ENCODE measurements at places on chromosomes 4 and X.
A peak's percentile ranks its signal among the peaks of the same experiment; 100 is the strongest.

GRCh38 chr4:171846232-171846631 lies 33.0 kb downstream of the GALNTL6 start:
- DNase-seq = no peak

DNA sequence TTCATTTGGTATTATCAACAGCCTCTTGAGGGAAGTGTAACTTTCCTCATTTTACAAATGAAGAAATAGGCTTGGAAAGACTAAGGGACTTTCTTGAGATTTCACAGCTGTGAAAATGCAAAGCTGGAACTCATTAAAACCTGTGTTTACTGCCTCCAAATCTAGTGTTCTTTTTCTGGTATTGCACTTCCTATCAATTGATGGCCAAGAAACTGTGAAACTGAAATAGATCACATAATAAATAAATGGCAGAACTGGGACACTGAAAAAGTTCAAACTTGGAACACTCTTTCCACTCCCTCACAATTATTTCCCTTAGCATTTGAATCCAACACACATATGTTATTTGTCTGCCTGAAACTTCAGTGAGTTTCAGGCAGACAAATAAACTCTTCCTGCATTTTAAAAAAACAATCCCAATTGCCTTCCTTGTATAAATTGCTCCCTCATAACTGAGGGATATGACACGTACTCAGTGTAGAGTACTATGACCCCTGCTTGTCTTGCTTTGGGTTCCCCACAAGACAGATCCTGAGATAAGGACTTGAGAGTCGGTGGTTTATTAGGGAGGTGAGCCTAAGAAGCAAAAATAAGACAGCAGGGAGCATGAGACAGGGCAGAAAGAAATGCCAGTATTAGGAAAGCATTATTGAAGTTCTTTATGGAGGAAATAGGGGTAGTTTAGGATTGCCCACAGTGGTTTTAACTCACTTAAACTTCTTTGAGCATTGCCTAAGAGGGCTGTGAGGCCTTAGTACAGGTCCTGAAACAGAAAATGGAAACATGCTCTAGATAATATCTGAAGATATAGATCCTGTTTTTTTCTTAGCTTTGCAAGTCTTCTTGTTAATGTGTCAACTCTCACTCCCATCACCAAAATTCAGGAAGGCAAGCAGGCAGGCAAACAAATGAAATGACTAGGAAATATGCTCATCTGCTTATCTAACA lies 33.9 kb downstream of the RTL3 start:
- DNase-seq = no peak

GRCh38 chr4:159608436-159608835 lies 505.6 kb downstream of the RAPGEF2 start:
- no peak for DNase-seq

DNA sequence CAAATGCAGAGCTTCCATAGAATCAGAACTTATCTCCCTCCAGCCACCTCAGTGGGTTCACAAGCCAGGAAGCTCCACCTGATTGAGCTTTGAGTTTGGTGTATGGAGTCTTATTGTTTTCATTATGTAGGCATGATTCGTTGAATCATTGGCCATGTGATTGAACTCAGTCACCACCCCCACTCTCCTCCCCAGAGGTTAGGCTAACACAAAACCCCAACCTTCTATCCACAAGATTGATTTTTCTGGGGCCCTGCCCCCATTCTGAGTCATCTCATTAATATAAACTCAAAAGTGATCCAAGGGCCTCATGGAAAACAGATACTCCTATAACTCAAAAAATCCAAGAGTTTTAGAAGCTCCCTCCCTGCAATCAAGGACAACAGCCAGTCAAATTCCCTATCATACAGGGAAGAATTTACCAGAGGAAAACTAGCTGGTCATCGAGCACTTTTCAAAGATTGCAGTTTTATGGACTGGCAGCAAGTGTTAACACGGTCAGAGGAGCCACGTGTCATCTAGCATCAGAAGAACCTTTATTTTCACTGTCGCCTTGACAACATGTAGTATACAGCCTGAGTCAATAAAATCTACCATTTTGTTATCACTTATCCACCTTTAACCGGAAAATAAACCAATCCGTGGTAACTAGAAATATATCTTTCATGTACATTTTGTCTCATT lies 35.9 kb upstream of the GUCY1B1 start:
- no peak for DNase-seq

GRCh38 chrX:153032397-153033118 lies 23.7 kb upstream of the PNMA3 start:
- DNase-seq = peak; percentile 34

- no peak for DNase-seq
These were observed 38.6 kb upstream of the HMX1 start for GRCh38 chr4:8910100-8910821.

- DNase-seq = no peak
These were observed 202.9 kb upstream of the BOD1L1 start for GRCh38 chr4:13830449-13830848.

DNA sequence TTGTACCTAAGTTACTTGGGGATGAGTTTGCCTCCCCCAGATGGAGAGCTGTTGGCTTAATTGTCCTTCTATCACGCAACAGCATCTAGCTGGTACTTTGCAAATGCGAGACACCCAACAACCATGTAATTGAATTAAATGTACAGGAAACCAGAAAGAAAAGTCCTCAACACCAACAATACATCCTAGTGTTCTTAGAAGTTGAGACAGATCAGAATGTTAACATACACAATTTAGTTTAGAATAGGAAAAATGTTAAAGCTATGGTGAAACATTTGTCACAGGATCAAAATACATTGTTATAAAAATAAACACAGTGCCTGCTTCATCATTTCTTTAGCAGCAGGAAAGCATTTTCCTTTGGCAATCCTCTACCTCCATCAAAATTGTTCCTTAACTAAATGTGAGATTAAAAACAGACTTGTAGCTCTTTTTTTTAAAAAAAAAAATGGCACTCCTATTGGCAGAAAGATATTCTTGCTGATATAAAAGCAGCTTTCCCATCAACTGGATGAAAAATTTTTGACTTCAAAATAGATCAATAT lies 163.1 kb upstream of the MID1 start:
- no peak for DNase-seq

- DNase-seq = no peak
These were observed 102.1 kb downstream of the ANXA3 start for GRCh38 chr4:78653655-78654054.

- DNase-seq = no peak
These were observed 209.8 kb upstream of the SLIT2 start for GRCh38 chr4:20041839-20042407.

GRCh38 chrX:55710701-55711100 lies 6.8 kb upstream of the RRAGB start:
- DNase-seq = no peak

GRCh38 chrX:63503541-63503940 lies 152.4 kb upstream of the SPIN4 start:
- no peak for DNase-seq

DNA sequence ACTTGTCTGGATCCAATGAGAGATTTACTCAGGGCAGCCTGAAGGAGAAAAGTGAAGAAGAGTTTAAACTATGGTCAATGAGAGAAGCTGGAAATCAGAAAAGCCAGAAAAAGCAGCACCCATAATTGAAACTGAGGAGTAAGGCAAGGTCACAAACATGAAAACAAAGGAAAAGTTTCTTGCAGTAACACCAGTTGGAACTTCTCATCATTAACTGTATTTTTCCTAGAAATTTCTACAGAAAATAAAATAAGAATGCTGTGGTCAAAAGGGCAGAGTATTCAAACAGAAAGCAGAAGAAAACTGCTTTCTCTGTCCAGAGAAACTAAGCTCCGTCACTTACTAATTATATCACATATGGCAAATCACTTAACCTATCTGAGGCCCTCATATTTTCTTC lies 102.2 kb downstream of the OR13H1 start:
- no peak for DNase-seq
